ENCODE measurements at places on chromosomes 1 and 21.

- DNase-seq: no peak
Measured at GRCh38 chr1:151940541-151940940, 31.2 kb upstream of the THEM4 start.

DNA sequence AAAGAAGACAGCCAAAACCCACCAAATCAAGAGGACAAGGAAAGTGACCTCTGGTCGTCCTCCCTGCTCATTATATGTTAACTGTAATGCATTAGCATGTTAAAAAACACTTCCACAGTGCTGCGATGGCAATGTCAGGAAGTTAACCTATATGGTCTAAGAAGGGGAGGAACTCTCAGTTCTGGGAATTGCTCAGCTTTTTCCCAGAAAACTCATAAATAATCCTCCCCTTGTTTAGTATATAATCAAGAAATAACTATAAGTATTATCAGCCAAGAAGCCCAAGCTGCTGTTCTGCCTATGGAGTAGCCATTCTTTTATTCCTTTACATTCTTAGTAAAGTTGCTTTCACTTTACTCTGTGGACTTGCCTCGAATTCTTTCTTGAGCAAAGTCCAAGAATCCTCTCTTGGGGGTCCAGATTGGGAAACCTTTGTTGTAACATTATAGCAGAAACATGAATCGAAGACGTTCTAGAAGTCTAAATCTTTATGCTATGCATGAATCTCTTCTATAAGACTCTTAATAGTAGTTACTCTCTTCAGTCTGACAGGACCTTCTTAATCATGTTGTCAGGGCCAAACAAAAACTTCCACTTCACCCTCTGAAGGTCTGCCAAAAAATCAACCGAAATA lies 110.0 kb upstream of the VANGL1 start:
- no peak for DNase-seq

DNA sequence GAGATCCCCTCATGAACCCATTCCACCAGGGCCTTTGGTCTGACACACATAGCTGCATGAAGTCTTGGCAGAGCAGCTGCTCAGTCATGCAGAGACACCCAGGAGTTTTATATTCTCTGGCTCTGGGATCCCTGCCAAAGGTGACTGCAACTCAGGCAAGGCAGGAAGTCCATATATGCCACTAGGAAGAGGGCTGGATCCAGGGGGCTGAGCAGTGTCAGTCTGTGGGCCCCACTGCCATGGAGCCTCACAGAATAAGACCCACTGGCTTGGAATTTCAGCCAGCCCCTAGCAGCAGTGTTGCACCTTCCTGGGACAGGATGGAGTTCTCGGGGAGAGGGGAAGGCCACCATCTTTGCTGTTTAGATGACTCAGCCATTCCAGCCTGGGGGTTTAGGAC lies 199.7 kb downstream of the TBX15 start:
- DNase-seq: peak; percentile 17

DNA sequence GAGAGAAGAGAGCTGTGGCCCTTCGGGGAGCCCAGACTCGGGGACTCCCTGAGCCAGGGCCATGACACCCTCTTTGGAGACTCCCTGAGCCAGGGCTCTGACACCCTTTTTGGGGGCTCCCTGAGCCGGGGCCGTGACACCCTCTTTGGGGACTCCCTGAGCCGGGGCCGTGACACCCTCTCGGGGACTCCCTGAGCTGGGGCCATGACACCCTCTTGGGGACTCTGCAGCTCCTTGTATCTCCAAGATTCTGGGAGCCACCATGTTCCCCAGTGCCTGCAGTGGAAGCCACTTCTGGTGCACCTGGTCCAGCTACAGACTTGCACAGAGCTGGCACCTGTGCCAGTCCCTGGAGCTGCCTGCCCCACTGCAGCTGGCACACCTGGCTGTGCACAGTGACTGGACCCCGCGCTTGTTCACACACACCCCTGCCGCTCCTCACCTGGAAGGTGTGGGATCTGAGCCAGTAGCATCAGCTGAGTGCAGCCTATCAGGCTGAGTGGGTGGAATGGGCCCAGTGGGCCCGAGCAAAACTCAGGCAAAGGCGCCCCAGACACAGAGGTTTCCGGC lies 3.8 kb upstream of the SSU72 start:
- DNase-seq: no peak

DNA sequence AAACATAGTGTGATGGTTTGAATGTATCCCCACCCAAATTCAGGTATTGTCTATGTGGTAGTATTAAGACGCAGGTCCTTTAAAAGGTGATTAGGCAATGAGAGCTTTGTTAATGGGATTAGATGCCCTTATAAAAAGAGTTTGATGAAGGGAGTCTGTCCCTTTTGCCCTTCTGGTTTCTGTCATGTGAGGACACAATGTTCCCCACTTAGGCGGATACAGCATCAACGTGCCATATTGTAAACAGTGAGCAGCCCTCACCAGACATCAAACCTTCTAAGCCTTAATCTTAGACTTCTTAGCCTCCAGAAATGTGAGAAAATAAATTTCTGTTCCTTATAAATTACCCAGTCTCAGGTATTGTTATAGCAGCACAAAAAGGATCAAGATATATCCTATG lies 172.8 kb downstream of the FAF1 start:
- DNase-seq: no peak

DNA sequence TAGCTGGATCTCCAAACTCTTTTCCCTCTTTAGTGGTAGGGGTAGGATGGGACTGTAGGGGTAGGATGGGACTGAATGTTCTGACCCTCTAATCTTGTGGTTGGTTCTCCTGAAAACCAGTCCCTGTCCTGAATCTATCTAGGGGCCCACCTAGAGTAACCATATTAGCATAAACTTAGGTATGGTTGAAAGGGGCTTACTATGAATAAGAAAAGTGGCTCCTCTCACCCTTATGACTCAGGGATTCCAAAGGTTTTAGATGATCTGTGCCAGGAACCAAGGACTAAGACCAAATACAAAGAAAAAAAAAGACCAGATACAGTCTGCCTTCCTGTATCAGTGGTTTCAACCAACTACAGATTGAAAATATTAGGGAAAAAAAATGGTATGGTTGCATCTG lies 28.9 kb downstream of the RNF2 start:
- DNase-seq: no peak

GRCh38 chr1:67599085-67599484 lies 85.9 kb upstream of the GADD45A start:
- DNase-seq: no peak

GRCh38 chr1:119873135-119874015 lies 22.9 kb downstream of the ADAM30 start:
- DNase-seq: no peak

DNA sequence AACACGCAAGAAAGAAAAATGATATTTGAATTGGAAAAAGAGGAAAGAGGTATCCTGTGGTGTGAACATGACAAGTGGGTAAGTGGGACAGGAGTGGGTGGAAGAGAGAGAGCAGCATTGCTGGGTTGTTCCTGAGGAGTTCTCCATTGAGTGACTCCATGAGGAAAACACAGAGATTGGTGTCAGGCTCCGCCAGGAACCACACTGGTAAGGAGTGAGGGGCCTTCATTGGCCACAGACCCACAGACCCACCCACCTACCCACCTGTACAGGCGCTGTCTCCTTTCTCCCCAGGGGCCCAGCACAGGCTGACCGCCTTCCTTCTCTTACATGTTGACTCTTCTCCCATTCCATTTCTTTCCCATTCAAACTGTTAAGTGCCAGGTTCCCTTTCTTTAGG lies 20.9 kb downstream of the S100A7A start:
- no peak for DNase-seq

DNA sequence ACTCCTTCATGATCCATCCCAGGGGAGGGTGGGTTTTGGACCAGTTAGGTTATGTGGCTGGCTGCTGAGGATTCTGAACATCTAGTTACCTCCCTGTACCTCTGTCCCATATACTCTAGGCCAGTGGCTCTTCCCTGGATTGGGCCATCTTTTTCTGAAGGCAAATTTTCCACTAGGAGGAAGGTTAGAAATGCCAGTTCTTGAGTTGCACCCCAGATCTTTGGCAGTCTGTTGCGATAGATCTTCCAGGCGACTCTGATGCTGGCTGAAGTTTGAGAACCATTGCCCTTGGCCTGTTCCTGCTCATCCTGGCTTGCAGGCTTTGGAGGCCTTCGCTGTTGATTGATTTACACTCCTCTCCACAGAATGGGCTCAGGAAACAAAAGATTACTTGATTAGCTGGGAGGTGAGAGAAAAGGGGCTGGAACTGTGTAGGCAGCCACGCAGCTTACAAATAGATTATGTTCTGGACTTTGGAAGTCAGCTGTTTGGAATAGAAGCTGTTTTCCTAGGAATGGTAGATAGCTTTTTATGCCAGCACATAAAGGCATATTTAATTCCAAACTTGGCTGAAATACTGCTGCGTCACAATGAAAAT lies 110.1 kb downstream of the MRPS6 start:
- DNase-seq: no peak

DNA sequence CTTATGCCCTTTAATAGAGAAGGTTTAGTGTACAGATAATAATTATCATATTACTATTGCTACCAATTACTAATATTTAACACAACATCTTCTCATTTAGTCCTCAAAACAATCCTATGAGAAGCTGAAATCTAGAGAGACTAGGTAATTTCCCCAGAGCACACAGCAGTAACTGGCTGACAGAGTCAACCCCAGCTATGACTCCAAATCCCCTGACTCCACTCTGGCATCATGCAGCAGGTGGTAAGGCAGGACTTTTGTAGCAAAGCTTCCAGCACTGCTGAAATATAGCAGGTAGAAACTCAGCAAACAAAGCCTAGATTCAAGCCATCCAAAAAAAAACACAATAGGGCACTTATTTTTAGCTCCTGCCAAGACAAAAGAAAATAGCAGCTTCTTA lies 79.3 kb upstream of the RGS2 start:
- DNase-seq: no peak

GRCh38 chr1:156246781-156247459 lies 936 bp downstream of the PAQR6 start:
- no peak for DNase-seq

- DNase-seq: no peak
Measured at GRCh38 chr1:197184190-197184589, 37.7 kb upstream of the ASPM start.

- no peak for DNase-seq
Measured at GRCh38 chr1:55250399-55251075, 35.4 kb upstream of the USP24 start.

DNA sequence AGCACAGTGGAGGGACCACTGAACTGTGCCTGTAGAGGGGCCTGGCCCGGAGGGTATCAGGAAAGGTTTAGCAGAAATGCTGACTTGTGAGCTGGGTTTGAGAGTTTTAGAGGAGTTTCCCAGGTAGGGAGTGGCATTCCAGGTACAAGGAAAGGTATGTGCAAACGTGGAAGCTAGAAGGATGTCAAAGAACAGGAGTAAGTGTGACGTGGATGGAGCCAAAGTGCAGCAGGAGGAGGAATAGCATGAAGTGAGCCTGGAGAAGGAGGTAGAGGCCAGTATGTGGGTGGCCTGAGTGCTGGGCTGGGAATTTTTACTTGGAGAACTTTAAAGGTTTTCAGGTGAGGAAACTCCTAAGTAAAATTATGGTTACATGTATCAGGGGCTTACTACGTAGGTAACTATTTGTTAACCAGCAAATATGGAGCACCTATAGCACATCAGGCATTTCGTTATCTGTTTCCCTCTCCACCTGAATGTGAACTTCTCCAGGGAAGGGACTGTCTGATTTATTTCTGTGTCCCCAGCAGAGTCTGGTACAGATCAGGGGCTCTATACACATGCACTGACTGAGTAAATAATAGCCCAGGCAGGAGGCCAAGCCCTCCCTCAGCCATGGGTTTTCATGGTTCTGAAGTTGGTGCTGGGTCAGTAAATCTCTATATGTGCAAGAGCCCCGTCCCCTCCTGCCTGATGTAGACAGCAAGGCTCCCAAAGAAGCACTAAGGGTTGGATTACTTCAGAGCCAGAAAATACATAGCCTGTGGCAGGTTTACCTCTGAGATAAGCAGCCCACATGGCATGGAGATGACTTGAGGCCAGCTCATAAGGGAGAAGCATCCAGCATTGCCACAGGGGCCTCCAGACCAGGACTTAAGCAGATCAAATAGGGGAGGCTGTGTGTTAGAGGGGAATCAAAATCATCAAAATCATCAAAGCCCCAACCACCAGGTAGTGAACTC lies 43.4 kb downstream of the CDCP2 start:
- DNase-seq: no peak

DNA sequence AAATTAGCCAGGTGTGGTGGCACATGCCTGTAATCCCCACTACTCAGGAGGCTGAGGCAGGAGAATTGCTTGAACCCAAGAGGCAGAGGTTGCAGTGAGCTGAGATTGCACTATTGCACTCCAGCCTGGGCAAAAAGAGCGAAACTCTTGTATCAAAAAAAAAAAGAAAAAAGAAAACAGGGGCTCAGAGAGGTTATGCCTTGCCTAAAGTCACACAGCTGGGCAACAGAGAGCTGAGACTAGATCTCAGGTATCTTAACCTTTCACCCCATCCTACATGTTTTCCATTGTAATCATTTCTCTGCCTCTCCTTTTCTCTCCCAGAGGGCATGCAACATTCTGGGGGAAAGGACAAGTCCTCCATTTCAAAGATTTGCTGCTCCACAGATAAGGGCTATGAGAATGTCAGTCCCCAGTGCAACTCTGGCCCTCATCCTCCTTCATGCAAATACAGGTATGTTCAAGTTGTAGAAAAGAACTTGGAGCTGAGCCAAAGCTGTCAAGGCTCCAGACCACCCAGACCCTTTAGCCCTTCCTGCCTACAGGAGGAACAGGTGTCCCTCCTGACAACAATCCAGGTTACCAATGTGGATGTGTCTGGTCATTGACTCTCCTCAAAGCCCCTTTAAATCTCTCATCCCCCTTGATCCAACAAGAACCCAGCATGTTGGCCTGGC lies 6.9 kb downstream of the SLC9A1 start:
- no peak for DNase-seq

DNA sequence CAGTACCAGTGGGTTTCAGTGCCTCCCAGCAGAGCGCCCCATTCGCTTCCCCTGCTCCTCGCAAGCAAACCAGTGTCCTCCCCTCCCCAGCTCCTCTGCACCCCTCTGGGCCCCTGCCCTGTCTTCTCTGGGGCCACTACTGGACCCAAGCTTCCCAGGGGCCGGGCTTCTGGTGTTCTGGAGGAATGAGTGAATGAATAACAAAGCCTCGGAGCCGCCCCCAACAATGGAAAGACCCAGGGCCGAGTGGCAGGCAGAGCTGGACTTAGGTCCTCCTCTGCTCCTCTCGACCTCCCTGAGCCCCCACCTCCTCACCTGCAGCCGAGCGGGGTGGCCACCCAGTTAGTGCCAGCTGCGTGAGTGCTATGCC lies 37.6 kb downstream of the MATN1 start:
- DNase-seq: no peak

- DNase-seq: no peak
Measured at GRCh38 chr1:78373676-78374075, 117.1 kb upstream of the PTGFR start.

- no peak for DNase-seq
Measured at GRCh38 chr1:201783572-201783971, 45.4 kb upstream of the IPO9 start.
